ENCODE measurements at places on chromosomes 13 and 19. TPM values are rescaled to one million over a fixed set of nuclear protein-coding genes. Genes with fewer than 3 reads are reported as not detected.

DNA sequence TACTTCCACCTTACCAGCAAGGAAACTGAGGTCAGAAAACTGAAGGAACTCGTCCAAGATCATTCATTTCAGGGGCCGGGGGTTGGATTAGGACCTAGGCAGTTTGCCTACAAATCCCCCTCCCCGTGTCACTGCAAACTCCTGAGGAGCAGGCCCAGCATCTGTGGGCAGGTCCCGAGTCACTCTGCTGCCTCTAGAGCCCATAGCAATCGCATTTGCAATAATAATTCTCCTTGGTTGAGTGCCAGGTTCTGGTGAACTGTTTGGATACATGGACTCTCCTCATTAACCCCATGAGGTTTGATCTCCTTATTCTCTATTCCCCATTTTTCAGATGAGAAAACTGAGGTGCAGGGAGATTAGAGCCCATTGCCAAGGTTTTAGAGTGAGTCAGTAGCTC lies 903 bp downstream of the PIN1 start:
- no peak for DNase-seq

The TBXA2R gene
- 4.9 TPM for total RNA-seq

DNA sequence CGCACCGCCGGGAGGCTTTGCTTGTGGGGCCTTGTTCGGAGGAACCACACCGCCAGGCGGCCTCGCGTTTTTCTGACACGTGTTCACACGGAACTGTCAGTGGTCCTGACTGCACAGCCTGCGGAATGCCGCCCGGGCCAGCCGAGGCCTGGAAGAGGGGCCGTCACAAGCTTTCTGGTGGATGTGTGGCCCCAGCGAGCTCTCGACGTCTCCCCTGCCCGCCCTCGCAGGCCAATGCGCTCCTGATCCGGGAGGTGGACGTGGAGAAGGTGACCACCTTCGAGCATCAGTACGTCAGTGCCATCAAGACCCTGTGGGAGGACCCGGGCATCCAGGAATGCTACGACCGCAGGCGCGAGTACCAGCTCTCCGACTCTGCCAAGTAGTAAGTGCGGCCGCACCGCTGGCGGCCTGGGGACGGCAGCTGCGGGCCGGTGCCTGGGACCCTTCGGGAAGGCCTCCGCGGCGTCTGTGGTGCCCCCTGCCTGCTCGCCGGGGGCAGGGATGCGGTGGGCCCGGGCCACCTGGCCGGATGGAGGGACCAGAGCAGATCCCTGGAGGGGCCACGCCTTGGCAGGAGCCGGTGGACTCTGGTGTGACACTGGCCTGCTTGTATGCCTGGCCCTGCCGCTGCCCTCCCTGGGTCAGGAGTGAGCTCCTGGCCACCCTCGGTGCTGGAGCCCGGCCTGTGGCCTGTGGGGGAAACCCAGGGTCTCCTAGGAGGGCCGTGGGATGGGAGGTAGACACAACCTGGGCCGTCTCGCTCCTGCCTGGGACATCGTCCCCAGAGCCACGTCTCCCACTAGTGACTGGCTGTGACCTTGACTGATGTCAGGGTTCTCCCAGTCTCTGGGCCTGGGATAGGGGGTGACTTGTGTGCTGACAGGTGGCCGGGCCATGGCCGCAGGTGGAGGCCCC lies 19.2 kb downstream of the GNA11 start:
- no peak for DNase-seq

- DNase-seq = peak; percentile 87
These were observed at the start of gene MEF2B for GRCh38 chr19:19170053-19170872. MEF2B (minus strand) TSS chr19:19170263; CDS start chr19:19150735, 19,528 bp downstream.

The RASGRP4 gene
- total RNA-seq = 13.5 TPM

Measured in lower lobe of right lung (tissue), 2 donors.